ENCODE measurements at places on chromosomes 1 and 21.

- DNase-seq: no peak
These were observed 40.1 kb downstream of the RRAGC start for GRCh38 chr1:38819516-38819915.

DNA sequence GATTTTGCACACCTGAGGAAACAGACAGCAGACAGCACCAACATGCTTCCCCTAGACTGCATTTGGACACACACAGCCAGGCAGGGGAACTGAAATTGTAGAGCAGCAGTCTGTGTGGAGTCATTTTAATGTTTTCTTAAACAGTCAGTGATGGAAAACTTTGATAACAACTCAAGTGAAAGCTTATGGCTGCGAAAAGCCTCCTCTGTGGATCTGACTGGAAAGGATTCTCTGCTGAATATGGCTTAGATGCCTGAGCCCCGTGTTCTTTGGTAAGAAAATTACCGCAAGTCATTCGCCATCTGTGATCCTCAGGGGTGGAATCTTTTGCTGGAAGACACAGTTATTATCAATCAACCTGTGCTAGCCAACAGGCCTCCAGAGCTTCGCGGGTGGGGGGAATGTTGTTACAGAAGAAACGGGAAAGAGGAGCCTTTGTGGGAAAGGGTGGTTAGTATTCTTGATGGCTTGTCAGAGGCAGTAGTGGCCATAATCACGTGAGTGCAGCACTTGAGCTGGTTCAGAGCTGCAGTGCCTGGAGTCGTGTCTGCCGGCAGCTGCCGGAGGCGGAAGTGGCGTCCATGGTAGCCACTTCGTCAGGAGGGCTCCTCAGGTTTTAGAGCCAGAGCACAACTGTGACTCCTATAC is 204.7 kb downstream of the ST6GALNAC3 start:
- no peak for DNase-seq

DNA sequence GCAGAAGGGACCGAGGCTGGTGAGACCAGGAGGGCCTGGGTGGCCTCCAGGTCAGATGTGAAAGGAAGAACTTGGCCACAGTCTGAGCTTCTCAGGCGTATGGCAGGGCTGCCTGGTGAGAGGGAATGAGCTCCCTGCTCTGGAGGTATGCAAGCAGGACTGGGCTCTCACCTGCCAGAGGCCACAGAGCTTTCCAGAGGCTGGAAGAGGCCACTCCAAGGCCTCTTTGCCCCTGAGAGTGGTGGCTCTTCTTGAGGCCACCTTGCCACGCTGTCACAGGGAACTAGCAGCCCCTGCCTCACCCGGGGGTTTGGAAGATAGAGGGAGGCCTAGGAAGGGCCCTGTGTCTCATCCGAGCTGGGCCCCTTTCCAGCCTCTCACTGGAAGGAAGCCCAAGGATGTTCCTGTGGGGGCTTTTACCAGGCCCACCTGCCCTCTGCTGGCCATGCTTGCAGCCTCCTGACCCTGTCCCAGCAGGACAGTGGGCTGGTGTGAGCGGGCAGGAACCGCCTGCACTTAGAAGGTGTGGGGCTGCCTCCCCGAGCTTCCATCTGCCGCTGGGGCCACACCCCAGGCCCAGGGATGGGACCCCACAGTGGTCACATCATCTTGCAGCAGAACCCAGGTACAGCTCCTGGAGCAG is 10.0 kb downstream of the PCSK9 start:
- no peak for DNase-seq

DNA sequence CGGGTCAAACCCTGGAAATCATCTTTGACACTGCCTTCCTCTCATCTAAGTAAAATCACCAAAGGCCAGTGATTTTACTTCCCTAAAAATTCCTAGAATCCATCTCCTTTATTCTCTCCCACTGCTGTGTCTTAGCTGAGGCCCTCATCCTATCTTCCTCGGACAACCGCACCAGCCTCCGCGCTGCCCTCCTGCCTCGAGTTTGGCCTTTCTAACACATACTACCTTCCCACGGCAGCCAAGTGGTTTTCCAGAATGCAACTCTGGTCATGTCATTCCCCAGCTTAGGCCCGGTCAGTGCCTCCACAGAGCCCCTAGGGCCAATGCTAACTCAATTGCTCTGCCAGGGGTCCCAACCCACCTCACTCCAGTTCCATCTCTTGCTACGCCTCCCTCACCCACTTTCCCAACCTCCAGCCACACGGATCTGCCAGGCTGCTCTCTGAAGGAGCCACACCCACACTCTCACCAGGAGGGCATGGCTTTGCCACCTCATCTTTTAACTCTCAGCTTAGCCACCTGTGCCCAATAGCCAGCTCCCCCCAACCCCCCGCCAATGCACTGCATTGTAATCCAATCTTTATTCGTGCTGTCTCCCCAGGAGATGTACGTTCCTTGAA is 6.8 kb downstream of the TMEM9 start:
- no peak for DNase-seq

DNA sequence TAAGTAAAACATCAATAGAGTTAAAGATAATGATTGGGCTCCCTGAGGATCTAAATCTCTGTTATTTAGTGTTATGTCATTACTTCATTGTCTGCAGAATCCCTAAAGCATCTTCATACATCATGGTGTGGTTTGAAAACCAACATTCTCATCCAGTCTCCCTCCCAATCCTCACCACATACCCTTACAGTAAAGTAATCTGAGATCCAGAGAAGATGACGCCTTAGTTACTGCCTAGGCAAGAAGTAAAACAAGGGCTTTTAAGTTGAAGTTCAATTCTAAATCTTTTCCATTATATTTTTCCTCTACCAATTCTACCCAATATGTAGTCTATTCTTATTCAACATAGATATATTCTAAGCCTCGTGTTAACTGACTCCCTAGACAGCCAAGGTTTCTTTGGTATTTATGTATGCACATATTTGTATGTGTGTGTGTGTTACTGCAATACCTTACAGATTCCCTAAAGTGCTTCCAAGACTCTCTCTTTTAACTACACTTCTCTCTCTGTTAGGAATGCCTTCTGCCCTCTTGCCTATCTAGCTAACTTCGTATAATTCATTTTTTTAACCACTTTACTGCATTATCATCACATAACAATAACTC is 17.3 kb downstream of the DPH5 start:
- no peak for DNase-seq

DNA sequence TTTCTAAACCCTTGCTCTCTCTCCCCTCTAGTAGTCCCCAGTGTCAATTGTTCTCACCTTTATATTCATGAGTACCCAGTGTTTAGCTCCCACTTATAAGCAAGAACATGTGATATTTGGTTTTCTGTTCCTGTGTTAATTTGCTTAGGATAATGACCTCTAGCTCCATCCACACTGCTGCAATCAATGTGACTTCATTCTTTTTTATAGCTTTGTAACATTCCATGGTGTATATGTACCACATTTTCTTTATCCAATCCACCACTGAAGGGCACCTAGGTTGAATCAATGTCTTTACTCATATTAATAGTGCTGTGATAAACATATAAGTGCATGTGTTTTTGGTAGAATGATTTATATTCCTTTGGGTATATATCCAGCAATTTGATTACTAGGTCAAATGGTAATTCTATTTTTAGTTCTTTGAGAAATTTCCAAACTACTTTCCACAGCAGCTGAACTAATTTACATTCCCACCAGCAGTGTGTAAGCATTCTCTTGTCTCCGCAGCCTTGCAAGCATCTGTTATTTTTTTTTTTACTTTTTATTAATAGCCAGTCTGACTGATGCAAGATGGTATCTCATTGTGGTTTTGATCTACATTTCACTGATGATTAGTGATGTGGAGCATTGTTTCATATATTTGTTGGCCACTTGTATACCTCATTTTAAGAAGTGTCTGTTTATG is 277.8 kb downstream of the LTN1 start:
- DNase-seq: no peak

DNA sequence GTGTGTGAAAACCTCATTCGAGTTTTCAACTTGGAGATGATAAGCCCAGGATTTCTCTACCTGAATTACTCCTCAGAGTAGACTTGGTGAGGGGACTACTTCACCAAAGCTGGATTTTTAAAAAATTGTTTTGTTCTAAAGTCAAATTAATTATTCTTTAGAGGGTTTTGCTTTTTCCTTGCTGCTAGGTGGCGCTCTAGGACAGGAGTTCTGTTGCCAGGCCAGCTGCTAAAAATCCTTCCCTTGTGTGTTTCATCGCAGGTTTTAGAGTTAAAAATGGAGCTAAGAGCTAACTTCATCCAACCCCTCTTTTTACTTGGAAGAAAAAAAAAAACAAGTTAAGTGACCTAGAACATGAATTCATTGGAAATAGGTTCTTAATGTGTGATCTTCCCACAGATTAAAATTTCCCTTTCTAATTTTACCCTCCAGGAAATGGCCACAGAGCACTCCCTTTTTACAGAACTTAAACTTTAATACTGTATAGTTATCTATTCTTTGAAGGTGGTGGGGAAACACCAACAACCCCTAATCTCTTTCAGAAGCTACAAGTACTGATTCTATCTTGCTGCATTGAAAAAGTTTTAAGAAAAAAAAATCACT is 36.7 kb upstream of the FAM163A start:
- peak; percentile 69 for DNase-seq

DNA sequence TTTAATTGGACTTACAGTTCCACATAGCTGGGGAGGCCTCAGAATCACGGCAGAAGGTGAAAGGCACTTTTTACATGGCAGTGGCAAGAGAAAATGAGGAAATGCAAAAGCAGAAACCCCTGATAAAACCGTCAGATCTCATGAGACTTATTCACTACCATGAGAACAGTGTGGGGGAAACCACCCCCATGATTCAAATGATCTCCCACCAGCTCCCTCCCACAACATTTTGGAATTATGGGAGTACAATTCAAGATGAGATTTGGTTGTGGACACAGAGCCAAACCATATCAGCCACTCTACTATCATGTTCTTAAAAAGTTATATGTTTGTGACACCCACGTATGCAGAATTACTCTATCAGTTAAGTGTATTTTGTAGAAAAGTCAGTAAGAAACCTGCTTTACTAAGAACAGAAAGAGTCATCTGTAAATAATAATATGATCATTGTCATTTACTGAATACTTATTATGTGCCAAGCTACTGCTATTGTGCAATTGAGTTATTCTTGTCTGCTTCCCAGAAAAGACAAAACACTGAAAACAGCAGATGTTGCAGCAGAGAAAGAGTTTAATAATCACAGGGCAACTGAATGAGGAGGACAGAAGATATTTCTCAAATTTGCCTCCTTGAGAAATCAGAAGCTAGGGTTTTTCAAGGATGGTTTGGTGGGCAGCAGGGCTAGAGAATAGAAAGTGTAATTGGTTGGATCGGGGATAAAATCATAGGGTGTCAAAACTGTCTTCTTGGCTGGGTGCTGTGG is 207.7 kb upstream of the FGGY start:
- no peak for DNase-seq

DNA sequence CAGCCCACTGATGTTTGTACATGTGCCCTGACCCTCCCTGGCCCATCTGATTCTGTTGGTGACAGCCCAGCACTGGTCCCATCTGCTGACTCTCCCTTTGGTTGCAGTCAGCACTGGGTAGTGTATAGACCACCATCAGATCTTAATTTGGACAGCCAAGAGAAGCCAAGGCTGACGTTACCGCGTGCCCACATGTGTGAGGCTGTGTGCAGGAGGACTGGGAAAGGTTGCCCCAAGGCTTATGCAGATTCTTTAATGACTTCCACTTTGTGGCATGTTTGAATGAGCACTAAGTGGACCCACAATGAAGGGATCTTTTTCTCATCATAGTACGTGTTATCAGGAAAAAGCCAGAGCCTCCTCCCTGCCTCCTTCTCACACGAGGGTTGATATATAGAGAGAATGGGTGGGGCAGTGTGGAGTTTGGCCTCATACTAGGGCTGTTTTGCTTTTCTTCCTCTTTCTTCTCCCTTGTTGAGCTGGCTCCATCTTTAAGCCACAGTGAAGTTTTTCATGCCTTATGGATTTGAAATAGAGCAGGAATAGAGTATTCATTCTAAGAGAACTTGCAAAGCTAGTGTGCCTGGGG is 93.5 kb downstream of the NAV1 start:
- DNase-seq: no peak

DNA sequence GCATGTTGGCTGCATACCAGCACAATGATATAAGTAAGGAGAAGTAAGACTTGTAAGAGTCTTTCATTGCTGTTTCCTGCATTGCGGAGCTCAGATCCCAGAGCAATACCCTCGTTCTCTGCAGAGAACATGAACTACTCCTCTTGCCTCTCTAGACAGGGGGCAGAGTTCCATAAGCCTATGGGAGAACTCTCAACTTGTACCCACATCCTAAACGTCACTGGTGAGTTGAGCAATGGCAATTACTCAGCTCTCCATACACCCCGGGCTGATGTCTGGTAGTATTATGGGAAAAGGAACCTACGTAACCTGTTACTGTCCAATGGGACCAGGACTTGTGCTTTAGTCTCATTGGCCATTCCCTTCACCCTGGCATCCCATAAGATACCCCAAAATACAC is 27.3 kb upstream of the ZNF496 start:
- no peak for DNase-seq

DNA sequence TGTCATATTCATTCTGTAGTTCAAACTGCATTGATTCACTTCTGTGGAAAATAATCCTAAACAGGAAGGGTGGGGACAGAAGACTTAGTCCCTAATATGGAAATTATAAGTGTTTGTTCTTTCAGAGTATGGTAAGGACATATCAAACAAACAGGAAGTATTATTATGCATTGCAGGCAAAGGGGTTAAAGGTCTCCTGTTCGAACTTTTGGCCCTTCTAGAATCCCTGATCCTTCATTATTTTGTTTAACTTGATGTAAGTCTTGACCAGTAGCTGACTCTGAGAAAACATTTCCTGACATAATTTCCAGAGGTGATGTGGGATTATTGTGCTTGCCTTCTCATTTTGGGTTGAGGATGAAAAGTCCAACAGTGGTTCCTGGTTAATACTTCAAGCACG is 215.4 kb upstream of the ADGRL2 start:
- DNase-seq: no peak

GRCh38 chr21:16473988-16474387 is 744.2 kb downstream of the USP25 start:
- no peak for DNase-seq

GRCh38 chr1:5907966-5908365 is 84.3 kb downstream of the NPHP4 start:
- DNase-seq: no peak

DNA sequence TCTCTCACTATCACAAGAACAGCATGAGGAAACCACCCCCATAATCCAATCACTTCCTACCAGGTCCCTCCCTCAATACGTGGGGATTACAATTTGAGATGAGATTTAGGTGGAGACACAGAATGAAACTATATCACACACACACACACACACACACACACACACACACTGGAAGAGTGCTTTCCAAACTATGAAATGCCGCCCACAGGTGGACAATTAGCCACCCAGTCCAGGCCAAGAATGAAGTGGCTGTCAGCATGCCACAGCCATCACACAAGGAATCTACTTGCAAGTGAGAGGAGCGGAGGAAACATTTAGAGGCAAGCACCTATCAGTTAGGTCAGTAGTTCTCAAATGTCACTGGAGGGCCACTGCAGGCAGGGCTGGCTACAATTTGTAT is 105.4 kb upstream of the HOOK1 start:
- no peak for DNase-seq

GRCh38 chr1:155379631-155380090 is 59.0 kb downstream of the RUSC1 start:
- no peak for DNase-seq
